Astrocyte of the cerebellum (primary cell): ENCODE measurements at places on chromosomes 5 and 9.
A peak's percentile ranks its signal among the peaks of the same experiment; 100 is the strongest.

GRCh38 chr5:57340681-57341080, 141.9 kb downstream of the ACTBL2 start:
- no peak for DNase-seq

- DNase-seq: peak; percentile 32
Observed at GRCh38 chr9:135951889-135952663, 9.1 kb downstream of the UBAC1 start.

DNA sequence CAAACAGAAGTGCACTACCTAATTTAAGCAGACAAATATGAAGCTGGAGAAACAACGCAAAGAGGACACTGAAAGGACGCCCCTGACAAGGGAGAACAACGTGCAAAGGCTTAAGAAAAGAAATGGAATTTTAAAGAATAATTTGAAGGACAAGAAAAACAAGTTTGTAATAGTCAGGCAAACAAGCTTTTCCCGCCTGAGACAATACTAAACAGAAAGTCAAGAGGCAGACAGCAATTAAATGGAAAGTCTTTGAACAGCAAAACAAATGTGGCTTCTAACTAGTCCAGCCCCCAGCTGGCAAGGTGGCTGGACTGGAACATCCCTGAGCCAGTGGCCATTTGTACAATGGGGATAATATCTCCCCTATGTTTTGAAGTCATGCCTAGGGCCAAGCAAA, 63.3 kb downstream of the SIL1 start:
- no peak for DNase-seq

DNA sequence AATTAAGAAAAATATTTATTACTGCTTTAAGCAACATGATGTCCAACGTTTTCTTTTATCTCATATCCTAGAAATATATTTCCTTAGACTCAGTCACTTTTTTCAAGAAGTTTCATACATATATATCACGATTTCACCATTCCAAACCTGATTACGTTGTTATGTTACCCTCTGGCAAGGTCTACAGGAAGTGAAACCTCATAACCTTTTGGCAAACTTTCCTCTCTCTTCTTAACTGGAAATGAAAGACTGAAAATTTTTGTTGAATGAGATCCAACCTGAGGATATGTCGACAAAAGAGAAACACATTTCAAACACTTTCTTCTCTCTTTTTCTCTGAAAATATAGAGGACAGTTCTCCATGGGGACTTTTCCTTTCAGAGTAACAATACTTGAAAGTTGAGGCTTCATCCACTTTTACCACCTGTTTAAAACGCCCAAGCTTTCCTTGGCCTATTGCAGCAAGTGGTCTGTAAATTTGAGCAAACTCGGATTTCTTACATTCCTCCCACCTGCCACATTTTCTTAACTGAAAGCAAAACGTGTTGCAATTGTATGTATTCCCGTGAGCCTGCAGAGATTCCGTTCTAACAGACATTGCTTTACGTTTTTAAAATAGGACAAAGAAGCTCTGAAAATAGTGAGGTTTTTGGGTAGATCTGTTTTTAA, 298.1 kb downstream of the CETN3 start:
- DNase-seq: no peak

DNA sequence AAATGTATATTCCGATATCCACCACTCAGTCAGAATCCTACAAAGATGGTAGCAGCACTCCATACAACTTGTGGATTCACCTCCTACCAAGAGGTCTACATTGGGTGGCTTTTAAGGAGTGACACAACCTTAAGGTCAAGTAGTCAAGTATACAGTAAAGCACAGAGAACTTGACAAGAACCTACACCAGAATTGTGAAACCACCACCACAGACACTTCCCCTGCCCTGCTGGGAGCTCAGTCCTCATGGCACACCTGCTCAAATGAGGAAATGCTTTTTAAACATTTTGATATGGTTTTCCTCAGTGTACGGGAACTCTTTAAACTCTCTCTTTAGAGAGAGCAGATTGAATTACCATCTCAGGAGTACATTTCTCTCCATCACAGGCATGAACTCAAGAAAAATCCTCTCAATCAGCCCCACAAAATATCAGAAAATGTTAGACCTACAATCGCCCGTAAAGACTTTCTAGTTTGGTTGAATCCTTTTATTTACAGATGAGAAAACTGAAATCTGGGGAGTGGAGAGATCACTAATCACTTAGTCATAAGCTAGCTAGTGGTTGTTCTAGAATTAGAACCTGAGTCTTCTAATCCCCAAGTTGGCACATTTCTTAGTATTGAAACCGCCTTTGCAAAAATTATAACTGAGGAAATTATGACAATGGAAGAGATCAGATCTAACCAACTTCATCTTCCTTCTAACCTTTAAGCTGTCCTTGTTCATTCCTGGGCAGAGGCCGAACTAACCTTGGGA, 38.5 kb upstream of the NR4A3 start:
- DNase-seq: no peak

- DNase-seq: no peak
Observed at GRCh38 chr5:152092580-152092979, 167.9 kb upstream of the GLRA1 start.

DNA sequence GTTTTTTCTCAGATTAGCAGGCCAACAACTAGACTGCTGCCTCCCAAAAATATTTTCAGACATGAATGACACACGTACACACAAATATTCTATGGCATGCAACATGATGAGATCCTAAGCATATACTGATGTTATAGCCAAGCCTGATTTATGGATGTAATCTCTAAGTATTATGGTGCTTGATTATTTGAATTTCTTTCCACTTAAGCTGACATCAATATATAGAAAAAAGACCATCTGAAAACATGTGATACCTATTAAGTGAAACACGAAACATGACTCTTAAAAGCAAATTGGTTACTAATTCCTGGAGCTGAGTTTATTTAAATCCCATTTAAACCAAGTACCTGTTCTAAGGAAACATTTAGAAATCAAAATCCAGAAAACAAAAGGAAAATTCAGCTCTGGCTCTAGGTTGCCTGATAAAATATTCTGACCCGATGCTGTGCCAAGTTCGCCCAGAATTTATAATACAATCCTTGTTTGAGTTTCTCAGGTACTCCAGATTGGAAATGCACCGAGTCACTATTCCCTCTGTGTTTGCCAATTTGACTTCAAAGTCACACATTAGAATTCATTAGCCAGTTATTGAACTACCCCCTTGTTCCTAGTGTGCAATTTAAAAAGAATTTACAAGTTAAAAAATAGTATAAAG, 548.6 kb downstream of the CSNK1G3 start:
- DNase-seq: no peak

GRCh38 chr5:95863383-95863757, 40.8 kb upstream of the GLRX start:
- DNase-seq: no peak

GRCh38 chr9:120343416-120343815, 236.6 kb downstream of the CDK5RAP2 start:
- no peak for DNase-seq

DNA sequence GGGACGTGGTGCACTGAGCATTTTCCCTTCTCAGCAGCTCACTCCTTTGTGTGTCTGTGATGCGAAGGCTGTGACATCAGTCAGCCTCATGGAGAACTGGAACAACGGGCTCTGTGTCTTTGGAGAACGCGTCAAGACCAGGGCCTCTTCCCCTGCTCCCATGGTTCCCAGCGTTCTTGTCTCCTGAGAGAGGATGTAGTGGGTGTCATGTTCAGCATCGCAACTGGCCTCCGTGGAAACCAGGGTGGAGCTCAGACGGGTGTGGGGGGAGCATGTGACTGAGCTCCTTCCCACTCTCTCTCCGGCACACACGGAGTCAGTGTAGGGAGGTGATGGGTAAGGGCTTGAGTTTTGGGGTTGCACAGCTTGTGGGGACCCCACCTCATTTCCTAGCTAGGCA, 59.7 kb downstream of the TENT4A start:
- DNase-seq: no peak

DNA sequence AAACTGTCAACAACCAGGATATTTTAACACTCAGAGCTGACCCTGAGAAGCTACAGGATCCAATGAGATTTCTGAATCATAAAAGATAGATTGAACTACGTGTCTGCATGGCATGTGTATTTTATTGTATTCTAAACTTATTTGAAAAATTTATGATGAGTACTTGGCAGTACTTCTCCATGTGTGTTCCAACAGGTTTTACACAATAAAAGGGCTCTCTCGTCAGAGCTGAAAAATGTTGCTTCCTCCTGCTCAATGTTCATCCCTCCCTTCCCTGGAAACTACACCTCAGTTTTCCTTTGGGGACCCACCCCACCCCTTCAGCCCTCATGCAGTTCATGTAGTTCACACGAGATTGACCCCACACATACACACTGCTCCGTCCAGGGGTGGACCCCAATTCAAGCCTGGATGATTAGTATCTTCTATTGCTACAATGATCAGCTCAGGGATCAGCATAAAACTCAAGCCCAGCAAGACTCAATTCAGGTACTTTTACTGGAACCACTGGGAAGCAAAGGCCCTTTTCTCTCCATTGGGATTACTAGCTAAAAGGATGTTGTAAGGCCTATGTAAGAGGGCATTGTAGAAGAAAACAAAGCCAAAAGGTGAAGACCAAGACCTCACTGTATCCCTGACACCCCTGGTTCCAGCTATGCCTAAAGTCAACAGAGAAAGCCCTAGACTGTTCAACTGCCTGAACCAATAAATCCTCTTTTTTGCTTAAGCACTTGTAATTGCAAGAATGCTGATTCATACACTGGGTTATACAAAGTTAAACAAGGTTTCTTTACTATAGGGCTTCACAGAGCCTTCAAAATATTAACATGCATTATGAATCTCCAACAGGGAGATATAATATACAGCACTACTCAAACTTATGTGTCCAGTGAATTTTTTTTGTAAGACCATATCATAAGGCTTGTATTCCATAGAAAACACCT, 112.6 kb downstream of the SAXO1 start:
- no peak for DNase-seq

GRCh38 chr5:124474528-124475215, 271.8 kb downstream of the ZNF608 start:
- no peak for DNase-seq

- no peak for DNase-seq
Observed at GRCh38 chr5:9405196-9405754, 140.6 kb downstream of the SEMA5A start.

GRCh38 chr5:15741591-15741990, 241.6 kb downstream of the FBXL7 start:
- no peak for DNase-seq

GRCh38 chr9:136659861-136660784, 2.6 kb upstream of the EGFL7 start:
- no peak for DNase-seq

DNA sequence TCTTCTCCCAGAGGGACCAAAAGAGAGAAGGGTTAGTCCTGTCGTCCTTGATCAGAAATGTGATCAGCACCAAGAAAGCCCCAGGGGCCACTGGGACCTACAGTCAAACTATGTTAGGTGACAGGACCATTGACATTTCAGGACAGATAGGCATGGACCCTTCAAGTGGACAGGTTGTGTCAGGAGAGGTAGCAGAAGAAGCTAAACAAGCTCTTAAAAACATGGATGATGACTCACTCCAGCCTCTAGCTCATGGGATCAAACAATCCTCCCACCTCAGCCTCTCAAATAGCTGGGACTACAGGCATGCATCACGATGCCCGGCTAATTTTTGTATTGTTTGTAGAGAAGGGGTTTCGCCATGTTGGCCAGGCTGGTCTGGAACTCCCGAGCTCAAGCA, 2.3 kb upstream of the AQP3 start:
- no peak for DNase-seq

DNA sequence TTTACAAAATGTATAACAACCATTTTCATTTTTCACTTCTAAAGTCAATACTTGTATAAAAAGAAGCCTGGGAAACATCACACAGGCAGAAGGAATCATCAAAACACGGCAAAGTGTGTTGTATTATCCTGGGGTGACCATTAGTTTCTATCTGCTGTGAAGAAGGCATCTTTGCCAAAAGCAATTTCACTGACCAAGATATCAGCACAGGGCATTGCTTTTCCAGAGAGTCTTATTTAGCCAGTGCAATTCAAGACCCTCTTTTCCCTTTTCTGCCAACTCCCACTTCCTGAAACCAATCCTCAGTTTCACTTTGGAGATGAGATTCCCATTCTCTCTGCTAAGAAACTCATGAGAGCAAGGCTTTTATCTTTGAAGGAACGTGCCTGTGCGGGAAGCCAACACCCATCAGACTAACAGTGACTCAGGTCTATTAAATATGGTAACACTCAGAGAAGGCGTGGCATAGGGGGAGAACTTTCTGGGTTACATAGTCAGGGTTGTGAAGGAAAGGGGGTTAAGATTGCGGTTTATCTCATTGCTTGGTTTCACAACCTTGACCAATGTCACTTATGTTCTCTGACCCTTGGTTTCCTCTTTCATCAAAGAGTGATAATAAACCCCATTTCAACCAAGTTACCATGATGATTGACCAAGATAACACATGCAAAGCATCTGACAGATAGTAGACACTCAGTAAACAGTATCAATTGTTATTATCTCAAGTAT, 666.9 kb upstream of the KLF4 start:
- no peak for DNase-seq

- no peak for DNase-seq
Observed at GRCh38 chr9:6417186-6417585, 4.2 kb downstream of the UHRF2 start.

- DNase-seq: no peak
Observed at GRCh38 chr5:5078009-5078897, 61.9 kb upstream of the ADAMTS16 start.

- DNase-seq: no peak
Observed at GRCh38 chr5:69230181-69230580, 4.5 kb upstream of the CDK7 start.

- no peak for DNase-seq
Observed at GRCh38 chr9:4973902-4974301, 11.2 kb upstream of the JAK2 start.

- no peak for DNase-seq
Observed at GRCh38 chr9:34990908-34991606, 1.5 kb downstream of the DNAJB5 start.

GRCh38 chr9:112699230-112699629, 18.7 kb downstream of the INIP start:
- no peak for DNase-seq

- DNase-seq: no peak
Observed at GRCh38 chr5:1277781-1278180, 17.1 kb downstream of the TERT start.

DNA sequence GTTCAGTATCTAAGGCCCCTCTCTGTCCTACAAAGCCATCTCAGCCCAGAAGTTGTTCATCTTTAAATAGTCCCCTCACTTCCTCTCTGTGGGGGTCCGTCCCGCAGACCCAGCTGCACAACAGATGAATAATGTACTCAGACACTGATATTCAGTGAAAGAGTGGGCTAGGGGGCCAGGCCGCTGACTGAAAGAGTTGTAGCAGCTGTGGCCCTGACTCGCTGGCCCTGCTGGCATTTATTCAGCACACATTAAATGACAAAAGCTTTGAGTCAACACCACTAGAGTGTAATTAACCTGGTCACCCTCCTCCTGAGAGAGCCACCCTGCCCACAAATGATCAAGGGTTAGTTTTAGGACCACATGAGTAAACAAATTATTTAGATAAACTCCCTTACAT, 76.3 kb downstream of the MED10 start:
- no peak for DNase-seq

GRCh38 chr9:79976257-79977073, 404.7 kb downstream of the TLE4 start:
- no peak for DNase-seq
